ENCODE measurements at places on chromosomes 7 and 10.

DNA sequence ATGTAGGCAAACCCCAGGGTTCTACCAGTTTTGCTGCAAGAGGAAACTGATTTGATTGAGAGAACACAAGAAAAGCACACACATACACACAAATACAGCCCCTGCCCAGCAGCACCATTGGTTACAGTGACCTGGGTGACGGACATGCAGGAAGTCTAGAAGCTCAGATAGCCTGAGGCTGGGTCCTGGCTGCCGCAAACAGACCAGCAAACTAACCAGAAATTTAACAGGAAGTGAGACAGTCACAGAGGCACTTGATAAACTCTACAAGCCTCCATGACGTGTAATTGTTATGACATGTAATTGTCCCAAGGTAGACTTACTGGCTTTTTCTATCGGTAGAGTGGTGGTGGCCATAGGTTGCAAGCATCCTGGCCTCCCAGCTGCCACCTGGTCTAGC is 58.9 kb downstream of the PRKAR2B start:
- no peak for DNase-seq

DNA sequence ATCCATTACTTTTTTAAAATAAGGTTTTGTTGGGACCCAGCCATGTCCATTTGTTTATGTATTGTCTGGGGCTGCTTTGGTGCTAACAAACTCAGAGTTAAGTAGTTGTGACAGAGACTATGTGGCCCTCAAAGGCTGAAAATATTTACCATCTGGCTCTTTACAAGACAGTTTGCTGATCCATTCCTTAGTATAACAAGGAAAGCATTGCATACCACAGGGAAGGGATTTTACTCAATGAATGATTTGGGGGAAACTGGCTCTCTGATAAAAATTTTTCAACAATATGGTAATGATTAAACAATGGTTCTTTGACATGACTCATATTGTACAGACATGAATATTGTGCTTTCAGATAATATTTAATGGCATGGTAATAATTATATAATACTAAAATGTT is 738.1 kb downstream of the KCNMA1 start:
- no peak for DNase-seq

- DNase-seq, result no peak
Measured at GRCh38 chr10:126083009-126083408, 186.6 kb downstream of the FANK1 start.

DNA sequence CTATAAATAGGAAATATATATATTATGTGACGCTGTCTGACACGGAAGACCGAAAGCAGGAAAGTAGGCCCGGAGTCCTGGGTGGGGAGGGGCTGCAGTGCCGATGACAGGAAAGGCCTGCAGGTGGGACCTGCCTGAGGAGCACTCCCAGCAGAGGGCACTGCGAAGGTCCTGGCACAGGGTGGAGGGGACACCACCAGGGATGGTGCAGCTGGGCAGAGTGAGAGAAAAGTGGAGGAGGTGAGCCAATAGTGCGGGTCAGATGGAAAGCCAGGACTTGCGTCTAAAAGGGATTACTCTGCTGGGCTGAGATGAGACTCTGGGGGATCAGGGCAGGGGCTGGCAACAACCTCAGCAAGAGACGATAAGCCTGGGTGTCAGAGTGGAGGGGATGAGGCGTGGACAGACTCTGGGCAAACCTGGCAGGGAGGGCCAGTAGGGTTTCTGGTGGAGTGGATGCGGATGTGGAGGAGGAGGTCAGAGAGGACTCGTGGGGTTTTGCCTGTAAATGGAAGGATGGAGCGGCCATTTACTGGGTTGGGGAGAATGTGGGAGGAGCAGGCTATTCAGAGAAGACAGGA is 118.2 kb upstream of the ZNF746 start:
- DNase-seq, result no peak

- DNase-seq, result no peak
Measured at GRCh38 chr10:124064676-124065075, 28.7 kb downstream of the CHST15 start.

DNA sequence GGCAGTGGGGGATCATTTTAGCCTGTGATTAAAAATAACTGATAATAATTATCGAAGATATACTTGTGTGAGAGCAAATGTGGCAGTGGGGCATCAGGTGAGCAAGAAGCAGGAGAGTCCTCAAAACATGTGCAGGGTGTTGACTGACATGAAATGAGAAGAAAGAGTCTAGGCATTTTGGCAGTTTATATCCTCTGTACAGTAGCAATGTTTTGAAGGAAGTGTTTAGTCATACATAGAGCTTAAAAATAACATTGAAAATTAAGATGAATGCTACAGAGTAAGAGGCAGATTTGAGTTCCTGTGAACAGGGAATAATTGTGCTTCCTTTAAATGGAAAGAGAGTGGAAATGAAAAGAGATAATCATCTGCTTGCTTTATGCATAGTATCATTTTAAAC is 47.4 kb downstream of the VPS50 start:
- DNase-seq, result no peak

DNA sequence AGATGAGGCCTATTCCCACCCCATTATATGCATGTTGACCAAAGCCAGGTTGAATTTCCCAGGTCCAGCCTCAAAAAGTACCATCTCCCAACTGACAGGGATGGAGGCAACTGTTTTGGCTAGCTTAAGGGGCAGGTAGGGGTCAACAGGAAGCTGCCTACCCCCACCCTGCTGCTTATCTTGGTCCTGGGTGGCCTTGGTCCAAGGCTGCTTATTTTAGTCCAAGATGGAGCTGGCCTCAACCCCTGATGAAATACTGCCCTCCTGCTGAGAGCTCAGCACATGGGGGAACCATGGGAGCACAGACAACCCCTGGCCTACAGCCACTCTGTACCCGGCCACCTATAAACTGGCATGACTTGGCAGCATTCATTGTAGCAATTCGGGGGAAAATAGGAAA is 23.1 kb downstream of the MYO1G start:
- no peak for DNase-seq

DNA sequence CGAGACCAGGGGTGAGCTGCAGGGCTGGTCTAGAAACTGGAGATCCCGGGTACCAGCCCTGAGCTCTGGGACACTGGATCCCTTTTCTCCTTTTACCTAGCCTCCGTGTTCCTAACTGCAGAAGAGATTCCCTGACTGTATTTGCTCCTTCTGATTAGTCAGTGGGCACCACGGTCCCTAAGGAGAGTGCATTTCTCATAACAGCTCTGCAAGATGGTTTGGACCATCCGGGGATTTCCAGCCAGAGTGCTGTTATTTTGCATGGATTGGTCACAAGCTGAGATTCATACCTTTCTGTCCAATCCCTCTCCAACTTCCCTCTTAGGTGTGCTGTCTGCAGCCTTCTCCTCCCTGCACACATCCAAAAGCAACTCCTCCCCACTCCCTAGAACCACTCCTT is 122.6 kb downstream of the MYL10 start:
- DNase-seq, result no peak

GRCh38 chr10:91117505-91117904 is 103.0 kb upstream of the PCGF5 start:
- DNase-seq, result no peak

DNA sequence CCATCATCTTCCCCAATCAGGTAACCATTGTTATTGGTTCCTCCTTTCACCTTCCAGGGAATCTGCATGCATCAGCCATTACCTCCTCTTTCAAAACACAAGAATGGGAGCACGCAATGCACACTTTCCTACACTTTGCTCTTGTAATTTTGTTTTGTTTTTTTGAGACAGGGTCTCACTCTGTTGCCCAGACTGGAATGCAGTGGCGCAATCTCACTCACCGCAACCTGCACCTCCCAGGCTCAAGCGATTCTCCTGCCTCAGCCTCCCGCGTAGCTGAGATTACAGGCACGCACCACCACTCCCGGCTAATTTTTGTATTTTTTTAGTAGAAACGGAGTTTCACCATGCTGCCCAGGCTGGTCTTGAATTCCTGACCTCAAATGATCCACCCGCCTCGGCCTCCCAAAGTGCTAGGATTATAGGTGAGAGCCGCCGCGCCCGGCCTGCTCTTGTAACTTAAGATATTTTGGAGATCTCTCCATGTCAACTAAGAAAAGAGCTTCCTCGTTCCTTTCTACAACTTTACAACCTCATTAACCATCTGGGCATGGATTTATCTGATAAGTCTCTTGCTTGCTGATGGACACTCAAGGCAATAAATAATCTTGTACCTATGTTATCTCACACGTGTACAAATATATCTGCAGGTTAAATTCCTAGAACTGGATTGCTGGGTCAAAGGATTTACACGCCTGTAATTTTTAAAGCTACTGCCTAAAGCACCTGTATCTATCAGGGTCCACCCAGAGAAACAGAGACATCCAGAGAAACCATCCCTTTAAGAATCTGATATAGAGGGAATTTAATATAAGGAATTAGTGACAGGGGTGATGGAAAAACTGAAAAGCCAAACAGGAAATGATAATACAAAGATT is 4.2 kb downstream of the CYTH3 start:
- no peak for DNase-seq

GRCh38 chr7:10571759-10572158 is 401.9 kb upstream of the PHF14 start:
- DNase-seq, result no peak

GRCh38 chr10:7412237-7412927 is 1.5 kb upstream of the SFMBT2 start:
- peak; percentile 21 for DNase-seq

DNA sequence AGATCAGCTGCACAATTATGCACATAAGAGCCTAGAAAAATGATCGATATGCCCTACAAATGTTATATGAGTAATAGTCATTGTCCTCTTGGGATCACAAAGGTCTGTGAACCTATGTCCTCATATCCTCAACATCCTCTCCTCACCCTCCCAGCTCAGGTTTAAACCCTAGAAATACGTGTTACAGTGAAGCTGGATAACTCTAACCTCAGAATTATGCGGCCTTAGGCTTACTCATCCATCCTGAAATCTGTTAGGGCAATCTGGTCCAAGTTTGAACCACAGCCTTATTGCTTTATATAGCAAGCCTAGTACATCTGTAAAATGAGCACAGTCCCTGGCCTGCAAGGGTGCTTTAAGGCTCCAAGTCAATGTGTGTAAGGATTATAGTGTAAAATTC is 84.2 kb upstream of the FRMD4A start:
- no peak for DNase-seq

DNA sequence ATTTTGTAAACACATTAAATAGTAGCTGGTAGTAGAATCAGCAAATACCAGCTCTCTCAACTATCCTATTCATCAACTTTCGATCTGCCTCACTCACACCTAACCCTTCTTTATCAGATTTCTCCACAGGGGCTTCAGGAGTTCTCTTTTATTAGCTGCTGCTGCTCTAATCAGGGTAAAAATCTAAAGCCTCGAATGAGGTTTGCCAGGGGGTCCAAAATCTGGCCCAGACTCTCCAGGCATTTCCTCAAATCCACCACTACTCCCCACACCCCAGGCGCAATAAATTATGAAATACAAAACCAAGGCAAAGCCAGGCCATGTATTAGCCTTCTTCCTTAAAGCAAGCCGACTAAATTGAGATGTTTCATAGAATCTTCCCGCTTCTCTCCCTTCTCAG is 2.3 kb downstream of the RNF216 start:
- no peak for DNase-seq

GRCh38 chr7:31105256-31105950 is 53.3 kb downstream of the ADCYAP1R1 start:
- no peak for DNase-seq

GRCh38 chr10:22832066-22832602 is 95.7 kb upstream of the ARMC3 start:
- no peak for DNase-seq

DNA sequence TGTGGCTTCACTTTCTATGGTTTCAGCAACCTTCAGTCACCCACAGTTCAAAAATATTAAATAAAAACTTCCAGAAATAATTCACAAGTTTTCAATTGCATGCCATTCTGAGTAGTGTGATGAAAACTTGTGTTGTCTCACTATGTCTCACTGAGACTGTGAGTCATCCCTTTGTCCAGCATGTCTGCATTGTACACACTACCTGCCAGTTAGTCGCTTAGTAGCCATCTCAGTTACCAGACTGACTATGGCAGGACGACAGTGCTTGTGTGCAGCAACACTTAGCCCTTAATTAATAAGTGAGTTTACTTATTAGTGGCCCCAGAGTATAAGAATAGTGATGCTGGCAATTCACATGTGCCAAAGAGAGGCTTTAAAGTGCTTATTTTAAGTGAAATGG is 22.5 kb downstream of the CCDC186 start:
- no peak for DNase-seq

GRCh38 chr10:19843487-19843886 is 27.3 kb downstream of the PLXDC2 start:
- DNase-seq, result no peak

DNA sequence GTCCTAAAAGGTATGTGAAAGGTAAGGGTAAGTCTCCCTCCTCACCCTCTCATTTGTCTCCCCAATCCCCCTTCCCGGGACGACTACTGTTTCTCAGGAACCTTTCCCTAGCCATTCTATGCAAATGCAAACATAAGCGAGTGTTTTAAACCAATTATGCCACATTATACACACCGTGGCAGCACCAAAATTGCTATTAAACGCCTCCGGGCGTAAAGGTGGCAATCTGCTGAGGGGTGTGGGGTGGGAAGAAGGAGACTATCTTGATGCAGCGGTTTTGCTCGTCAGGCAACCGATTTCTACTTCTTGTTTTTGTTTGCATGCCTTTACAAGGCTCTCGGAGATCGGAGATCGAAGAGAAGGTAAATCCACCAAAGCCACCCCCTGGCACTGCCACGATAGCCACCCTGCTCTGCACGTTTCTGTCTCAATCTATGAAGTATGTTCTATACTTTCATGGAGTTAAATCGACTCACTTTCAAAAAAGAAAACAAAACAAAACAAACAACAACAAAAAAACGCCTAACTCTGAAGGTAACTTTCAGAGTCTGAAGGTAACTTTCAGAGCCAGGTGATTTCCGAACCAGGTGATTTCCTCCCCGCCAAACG is 46.0 kb upstream of the CDK1 start:
- no peak for DNase-seq

DNA sequence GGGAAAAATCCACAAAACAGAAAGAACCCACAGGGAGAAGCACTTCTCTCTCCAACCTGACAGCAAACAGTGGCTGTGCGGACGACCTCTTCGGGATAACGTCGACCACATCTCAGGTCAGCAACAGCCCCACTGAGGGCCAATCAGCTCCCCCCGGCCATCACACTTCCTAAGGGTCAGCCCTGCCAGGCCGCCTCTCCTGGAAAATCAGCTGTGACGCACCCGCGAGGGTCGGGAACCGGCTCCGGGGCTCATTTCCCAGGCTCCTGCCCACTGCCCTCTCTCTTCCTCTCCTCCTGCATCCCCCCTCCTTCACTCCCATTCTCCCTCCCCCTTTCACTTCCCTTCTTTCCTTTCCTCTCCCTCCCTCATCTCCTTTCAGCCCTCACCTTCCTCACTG is 118.3 kb downstream of the DIP2C start:
- no peak for DNase-seq

DNA sequence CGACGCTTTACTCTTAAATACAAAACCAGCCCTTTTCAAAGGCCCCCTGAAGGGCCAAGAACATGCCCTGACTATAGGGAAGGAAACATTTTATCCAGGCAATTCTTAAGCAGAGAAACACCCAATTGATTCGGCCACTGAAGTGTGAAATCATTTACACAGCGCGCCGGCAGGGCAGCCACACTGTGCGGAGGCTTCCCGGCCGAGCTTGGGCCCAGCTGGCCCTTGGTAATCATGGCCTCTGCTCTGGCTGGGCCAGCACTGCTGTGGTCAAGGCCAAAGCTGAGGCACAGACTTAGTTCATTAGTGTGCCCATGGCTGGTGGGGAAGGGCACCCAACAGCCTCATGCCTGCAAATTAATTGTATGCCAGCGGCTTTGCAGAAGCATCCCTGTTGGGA is 143.7 kb upstream of the HABP2 start:
- no peak for DNase-seq
